Left renal pelvis (tissue), 4 donors: ENCODE measurements at places on chromosomes 7 and 10. TPM values are rescaled to one million over a fixed set of nuclear protein-coding genes. Genes with fewer than 3 reads are reported as not detected.

Gene HOXA5
- polyA plus RNA-seq, result 76.3 TPM

Gene TACR2
- polyA plus RNA-seq, result 0.49 TPM

DNA sequence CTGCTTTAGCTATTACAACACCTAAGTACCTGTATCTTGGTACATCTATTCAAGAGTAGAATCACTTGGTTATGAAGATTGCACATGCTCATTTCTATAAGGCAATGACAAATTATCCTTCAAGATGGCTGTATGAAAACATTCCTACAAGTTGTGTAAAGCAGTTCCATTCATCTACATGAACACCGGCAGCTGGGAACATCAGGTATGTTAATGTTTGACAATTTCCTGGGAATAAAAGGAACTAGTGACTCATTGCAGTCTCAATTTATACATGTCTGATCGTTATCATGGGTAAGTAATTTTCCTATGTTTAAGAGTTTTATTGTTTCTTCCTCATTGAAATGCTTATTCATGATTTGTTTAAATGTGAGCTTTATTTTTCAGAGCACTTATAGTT, 203.2 kb upstream of the SEMA3E start:
- DNase-seq, result no peak

DNA sequence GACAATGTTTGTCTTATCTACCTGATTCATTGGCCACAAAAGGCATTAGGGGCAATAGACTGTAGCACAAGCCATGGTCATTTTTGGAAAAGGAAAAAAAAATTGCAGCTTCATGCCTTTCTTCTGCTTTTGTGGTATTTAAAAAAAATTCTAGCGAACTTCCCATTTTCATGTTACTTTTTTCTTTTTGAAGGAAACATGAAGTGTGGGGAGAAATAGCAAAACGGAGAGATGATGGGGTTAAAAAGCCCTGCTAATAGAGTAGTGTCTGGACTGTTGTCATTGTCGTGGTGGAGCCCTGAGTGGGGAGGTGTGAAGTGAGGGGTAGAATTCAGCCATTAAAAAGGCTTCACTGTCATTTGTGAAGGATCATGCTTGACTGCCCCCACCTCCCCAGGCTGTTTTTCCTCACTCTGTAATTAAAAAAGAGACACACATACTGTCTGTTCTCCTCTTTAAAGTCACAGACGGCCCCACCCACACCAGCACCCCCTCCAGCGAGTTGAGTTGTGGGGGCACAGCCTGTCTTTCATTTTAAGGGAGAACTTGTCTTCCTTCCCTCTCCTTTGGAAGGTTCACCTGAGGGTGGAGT, 272.4 kb downstream of the CREB5 start:
- no peak for DNase-seq

GRCh38 chr10:122543676-122544445, 16.7 kb upstream of the DMBT1 start:
- DNase-seq, result no peak

DNA sequence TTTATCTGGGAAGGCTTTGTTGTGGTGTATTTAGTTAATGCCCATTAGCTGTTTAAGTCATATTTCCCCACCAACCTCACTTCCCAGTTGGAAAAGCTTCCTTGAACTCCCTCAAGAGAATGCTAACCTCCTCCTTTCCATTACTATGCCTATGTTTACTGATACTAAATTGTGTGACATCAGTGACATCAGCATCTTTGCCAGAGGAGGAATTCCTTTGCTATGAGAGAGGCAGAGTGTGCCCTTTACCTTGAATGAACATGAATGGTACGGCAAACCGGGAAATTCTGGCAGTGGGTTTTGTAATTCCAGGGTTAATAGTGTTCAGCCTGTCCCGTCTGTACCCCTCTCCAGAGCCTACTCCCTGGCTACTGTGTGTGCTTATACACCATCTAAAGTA, 22.1 kb upstream of the GLCCI1 start:
- no peak for DNase-seq
